ENCODE measurements at places on chromosomes 1 and 21. TPM values are rescaled to one million over a fixed set of nuclear protein-coding genes. Genes with fewer than 3 reads are reported as not detected.

The MSH4 gene
- 0.63 TPM for total RNA-seq

The OLFML3 gene
- 171 TPM for total RNA-seq

The ATP6V1G3 gene
- total RNA-seq: not detected

The TSACC gene
- total RNA-seq: 2.4 TPM

The FMO3 gene
- total RNA-seq: not detected

The KRTAP13-2 gene
- total RNA-seq: not detected

The RORC gene
- 0.52 TPM for total RNA-seq

The ODF2L gene
- 21.5 TPM for total RNA-seq

The FAM110D gene
- total RNA-seq: 0.46 TPM

The GPR37L1 gene
- total RNA-seq: 0.11 TPM

DNA sequence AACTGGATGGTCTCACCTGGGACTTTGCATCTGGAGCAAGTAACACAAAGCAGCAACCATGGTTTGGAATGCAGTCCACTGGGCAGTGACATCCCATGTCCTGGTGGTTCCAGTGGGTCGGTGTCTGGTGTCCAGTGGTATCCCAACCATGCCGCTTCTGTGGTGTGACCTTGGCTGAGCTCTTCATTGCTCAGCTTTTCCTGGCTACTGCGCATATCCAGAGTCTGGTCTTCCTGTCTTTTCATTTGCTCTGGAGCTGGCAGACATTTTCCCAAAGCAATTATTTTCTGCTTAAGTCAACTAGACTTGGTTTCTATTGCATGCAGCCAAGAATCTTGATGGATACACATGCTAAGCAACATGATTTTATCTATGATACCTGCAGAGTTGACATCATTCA lies 28.4 kb upstream of the CD2 start:
- no peak overlapping the region for H3K27ac ChIP-seq
- no peaks in the 10 kb centered on the region for H3K36me3 ChIP-seq
- H3K27me3 ChIP-seq: no peaks in the 10 kb centered on the region
- no peak for DNase-seq
- no peaks in the 10 kb centered on the region for H3K4me1 ChIP-seq

GRCh38 chr1:228160201-228160761 lies 5.3 kb upstream of the IBA57 start:
- H3K4me3 ChIP-seq: no peak overlapping the region
- no peak for DNase-seq
- no peaks in the 10 kb centered on the region for H3K36me3 ChIP-seq
- no peak overlapping the region for H3K27ac ChIP-seq
- H3K27me3 ChIP-seq: no peaks in the 10 kb centered on the region

- H3K27me3 ChIP-seq: no peaks in the 10 kb centered on the region
- H3K4me1 ChIP-seq: no peaks in the 10 kb centered on the region
- no peaks in the 10 kb centered on the region for H3K36me3 ChIP-seq
- no peak overlapping the region for H3K27ac ChIP-seq
These were observed 1.0 kb upstream of the CD84 start for GRCh38 chr1:160580221-160580812.

DNA sequence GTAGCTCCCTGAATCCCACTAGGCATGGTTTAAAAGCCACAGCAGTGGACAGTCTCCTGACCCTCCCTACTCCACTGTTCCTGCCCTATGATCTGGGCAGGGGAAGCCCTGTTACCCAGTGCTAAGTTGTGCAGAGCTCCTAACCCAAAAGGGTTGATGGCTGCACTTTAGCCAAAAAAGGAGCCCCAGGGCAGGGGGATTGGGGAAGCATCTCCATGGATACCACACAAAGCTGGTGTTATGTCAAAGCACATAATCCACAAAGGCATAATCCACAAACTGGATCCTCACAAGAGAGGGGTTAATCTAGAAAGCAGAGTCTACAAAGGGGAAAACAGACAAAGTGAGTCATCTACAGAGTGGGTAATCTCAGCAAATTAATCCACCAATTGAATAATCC lies 5.7 kb downstream of the RSPO1 start:
- no peaks in the 10 kb centered on the region for H3K36me3 ChIP-seq
- peaks cover 52% of the 10 kb centered on the region for H3K27me3 ChIP-seq
- no peak for DNase-seq
- H3K4me1 ChIP-seq: no peaks in the 10 kb centered on the region
- H3K4me3 ChIP-seq: no peak overlapping the region

- no peaks in the 10 kb centered on the region for H3K27me3 ChIP-seq
- peak; percentile 50 for DNase-seq
- H3K4me1 ChIP-seq: no peaks in the 10 kb centered on the region
- H3K36me3 ChIP-seq: no peaks in the 10 kb centered on the region
- no peak overlapping the region for H3K4me3 ChIP-seq
These were observed 5.6 kb downstream of the WNT9A start for GRCh38 chr1:227942021-227942715.

GRCh38 chr1:198445872-198446271 lies 94.6 kb downstream of the ATP6V1G3 start:
- H3K27ac ChIP-seq: no peak overlapping the region
- no peak overlapping the region for H3K4me3 ChIP-seq
- DNase-seq: no peak
- no peaks in the 10 kb centered on the region for H3K27me3 ChIP-seq
- no peaks in the 10 kb centered on the region for H3K36me3 ChIP-seq

DNA sequence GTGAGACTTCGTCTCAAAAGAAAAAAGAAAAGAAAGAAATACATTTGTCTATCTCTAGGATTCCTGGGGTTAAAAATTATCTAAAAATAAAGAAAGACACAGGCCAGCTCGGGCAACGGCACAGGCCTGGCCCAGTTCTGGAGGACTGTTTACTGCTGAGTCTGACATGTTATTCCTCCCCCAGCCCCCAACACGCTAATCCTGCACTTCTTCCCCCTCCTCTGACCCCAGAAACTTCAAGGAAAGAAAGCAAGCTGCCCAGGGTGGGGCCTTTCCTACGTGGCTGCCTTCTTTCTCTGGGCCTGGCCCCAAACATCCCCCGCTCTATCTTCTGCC lies 40.0 kb downstream of the ACOT7 start:
- no peak overlapping the region for H3K4me3 ChIP-seq
- no peak for DNase-seq
- H3K27ac ChIP-seq: no peak overlapping the region
- H3K27me3 ChIP-seq: no peaks in the 10 kb centered on the region
- 0 out of 2 replicates have a peak, but pooled peaks cover 3% of the 10 kb centered on the region for H3K4me1 ChIP-seq

DNA sequence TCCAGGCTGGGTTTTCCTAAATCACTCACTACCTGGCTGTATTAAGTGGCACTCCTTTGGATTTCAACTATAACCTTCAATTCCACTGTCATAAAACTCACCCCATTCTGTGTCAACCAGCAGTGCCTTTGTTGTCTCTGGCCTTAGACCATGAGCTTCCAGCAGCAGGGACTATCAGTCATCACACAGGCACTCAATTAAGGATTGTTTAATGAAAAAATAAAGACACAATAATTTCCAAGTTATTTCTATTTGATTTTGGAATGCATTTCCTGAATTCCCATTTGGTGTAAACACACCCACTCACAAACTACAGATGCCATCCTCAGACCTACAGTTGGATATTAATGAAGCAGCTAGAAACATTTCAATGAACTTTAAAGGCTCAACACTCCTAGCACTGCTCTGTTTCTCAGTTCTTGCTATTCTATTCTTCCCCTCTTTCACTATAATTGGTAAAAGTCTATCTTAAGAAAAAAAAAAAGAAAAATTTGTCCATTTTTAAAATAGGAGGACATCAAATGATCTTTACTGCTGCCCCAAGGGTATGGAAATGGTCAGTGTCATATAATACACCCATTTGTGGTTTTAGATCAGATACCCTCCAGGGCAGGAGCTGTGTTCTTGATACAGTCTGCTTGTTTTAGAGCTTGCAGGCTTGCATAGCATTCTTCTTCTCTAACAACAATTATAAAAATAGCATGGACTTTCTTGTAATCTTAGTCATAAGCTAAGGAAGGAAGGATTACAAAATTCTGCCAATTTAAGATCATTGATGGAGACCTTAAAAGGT lies 156.4 kb downstream of the PTGER3 start:
- no peak for DNase-seq
- H3K4me1 ChIP-seq: peaks cover 5% of the 10 kb centered on the region
- no peak overlapping the region for H3K4me3 ChIP-seq
- H3K27me3 ChIP-seq: no peaks in the 10 kb centered on the region
- no peak overlapping the region for H3K27ac ChIP-seq
- no peaks in the 10 kb centered on the region for H3K36me3 ChIP-seq

- H3K36me3 ChIP-seq: no peaks in the 10 kb centered on the region
- no peak overlapping the region for H3K27ac ChIP-seq
- H3K4me3 ChIP-seq: no peak overlapping the region
- no peak for DNase-seq
These were observed 177.6 kb downstream of the RASAL2 start for GRCh38 chr1:178271471-178271870.

DNA sequence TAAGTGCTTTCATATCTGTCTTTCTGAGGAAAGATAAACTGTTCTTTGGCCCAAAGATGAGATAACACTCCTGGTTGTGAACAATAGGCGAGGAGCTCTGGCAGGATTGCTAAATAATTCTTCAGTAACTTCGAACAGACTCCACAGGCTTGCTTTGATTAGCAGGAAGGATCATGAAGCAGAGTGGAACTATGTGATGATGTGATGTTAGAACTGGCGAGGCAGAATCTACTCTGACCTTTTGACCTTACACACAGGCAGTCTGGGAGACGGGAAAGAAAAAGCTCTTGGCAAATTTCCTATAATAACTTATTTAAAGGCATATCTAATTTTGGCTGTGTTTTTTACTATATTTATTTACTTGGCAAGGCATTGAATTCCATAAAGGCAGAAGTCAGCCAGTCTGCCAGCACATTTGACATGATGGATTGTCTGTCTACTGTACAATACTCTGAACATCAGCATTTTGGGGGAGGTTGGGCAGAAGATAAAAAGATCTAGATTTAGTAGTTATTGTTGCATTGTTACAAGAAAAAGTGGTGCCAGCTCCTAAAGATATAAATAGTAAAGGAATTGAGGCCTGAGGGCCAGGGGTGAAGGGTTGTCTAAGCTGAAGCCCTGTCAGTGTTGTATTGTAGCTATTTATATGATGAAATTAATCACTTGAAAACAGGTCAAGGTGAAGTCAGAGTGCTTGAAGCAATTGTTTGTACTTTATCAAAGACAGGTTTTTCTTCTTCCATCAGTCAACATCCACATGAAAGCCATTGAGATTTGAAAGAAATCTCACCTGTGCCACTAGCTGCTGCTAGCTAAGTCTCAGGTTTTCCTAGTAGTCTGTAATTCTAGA lies 708.8 kb downstream of the LTN1 start:
- H3K27me3 ChIP-seq: no peaks in the 10 kb centered on the region
- no peak overlapping the region for H3K4me3 ChIP-seq
- H3K36me3 ChIP-seq: peaks cover 1% of the 10 kb centered on the region
- H3K27ac ChIP-seq: no peak overlapping the region
- no peak for DNase-seq

DNA sequence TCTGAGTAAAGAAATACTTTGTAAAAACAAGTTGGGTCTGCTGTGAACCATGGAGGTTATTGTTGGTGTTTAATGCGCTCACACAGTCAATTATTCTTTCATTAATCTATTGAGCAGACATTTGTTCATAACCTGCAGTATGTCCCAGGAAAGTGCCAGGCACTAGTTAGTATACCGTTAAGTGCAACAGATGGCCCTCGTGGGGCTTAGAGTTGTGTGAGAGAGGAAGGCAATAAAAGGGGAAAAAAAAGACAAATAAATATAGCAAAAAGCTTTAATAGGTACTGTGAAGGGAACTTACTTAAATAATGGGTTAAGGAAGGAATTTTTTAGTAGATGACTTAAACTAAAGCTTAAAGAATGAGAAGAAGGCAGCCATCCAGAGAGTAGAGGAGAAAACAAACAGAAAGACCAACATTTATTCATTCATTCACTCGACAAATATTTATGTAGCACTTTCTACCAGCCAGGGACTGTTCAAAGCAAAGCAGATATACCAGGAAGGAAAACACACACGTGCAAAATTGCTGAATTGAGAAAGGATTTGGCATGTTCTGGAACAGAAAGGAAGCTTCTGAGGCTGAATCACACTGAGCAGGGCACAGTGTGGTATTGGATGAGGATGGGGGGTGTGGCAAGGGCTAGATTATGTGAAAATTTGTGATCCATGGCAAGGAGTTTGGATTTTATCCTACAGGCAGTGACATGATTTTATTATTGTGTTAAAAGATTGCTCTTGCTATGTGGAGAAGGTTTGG lies 296.1 kb upstream of the SGIP1 start:
- H3K4me1 ChIP-seq: no peaks in the 10 kb centered on the region
- no peaks in the 10 kb centered on the region for H3K27me3 ChIP-seq
- H3K36me3 ChIP-seq: no peaks in the 10 kb centered on the region
- H3K4me3 ChIP-seq: no peak overlapping the region
- DNase-seq: no peak
- no peak overlapping the region for H3K27ac ChIP-seq

DNA sequence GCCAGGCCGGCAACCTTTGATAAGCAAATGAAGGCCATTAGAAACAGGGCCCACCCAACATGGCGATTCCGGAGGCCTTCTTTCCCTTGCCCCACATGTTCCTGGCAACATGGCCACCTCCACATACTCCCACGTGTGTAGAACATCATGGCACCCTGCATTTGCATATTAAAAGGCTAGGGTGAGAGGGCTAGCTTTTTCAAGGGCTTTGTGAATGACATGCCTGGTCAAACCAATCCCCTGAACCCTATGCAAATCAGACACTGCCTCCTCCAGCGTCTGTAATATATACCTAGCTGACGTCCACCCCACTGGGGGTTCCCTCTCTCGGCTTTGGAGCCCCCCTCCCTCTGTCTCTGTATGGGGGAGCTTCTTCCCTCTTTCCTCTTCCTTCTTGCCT lies 1.6 kb downstream of the ADCY10 start:
- no peak overlapping the region for H3K4me3 ChIP-seq
- no peaks in the 10 kb centered on the region for H3K27me3 ChIP-seq
- H3K27ac ChIP-seq: no peak overlapping the region
- peaks cover 2% of the 10 kb centered on the region for H3K4me1 ChIP-seq
- peak; percentile 55 for DNase-seq

DNA sequence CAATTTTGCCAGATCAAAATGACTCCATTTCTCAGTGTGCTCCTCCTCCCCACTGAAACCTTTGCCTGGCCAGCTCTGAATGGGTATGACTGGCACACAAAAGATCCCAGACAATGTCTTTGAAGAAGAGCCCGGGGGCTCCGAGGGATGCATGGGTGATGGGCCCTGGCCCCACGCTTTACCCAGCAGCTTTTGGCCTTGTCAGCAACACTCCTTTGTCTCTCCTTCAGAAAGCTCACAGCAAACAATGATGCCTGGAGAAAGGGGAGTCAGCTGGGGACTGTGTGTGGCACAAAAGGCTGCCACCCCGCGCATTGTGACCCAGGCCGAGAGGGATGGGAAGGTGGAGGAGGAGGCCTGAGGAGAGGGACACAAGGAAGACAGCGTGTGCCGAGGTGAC lies 45.9 kb downstream of the PLXNA2 start:
- H3K36me3 ChIP-seq: no peaks in the 10 kb centered on the region
- H3K4me1 ChIP-seq: no peaks in the 10 kb centered on the region
- H3K4me3 ChIP-seq: no peak overlapping the region
- H3K27me3 ChIP-seq: no peaks in the 10 kb centered on the region
- DNase-seq: no peak
- H3K27ac ChIP-seq: no peak overlapping the region

- H3K27ac ChIP-seq: no peak overlapping the region
- H3K4me3 ChIP-seq: no peak overlapping the region
- DNase-seq: no peak
- no peaks in the 10 kb centered on the region for H3K27me3 ChIP-seq
- H3K4me1 ChIP-seq: peaks cover 35% of the 10 kb centered on the region
These were observed 499.0 kb downstream of the SIPA1L2 start for GRCh38 chr1:232130815-232131480.

- no peak for DNase-seq
- H3K36me3 ChIP-seq: no peaks in the 10 kb centered on the region
- H3K27ac ChIP-seq: no peak overlapping the region
These were observed 25.0 kb downstream of the DLGAP3 start for GRCh38 chr1:34904236-34905097.

All from H9 (cell line).